Activated CD4-positive, alpha-beta T cell treated with anti-CD3 and anti-CD28 coated beads, Interleukin-2, amount 50 U/mL, for 4 hours (primary cell): ENCODE measurements at places on chromosomes 3 and 15.

- no peak for DNase-seq
Measured at GRCh38 chr3:60045686-60046085, 995.9 kb upstream of the CFAP20DC start.

- no peak for DNase-seq
Measured at GRCh38 chr3:196636369-196637349, 2.8 kb upstream of the NRROS start.

DNA sequence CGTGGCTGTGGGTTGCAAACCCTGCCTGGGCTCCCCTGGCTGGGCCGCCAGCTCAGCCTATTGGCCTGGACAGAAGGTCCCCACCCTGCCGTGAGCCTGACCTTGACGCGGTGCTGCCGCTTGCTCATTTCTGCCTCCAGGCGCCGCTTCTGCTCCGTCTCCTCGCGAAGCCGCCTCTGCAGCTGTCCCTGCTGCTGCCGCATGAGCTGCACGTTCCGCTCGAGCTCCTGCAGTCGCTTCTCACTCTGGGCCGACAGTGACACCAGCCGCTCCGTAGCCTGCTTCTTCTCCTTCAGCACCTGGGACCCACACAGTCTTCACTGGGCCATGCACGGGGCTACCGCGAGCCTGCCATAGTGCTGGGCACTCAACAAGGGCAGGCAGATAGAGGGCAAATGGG is 21.7 kb downstream of the KIF7 start:
- no peak for DNase-seq

GRCh38 chr15:42576040-42576594 is 711 bp downstream of the STARD9 start:
- DNase-seq, result no peak

DNA sequence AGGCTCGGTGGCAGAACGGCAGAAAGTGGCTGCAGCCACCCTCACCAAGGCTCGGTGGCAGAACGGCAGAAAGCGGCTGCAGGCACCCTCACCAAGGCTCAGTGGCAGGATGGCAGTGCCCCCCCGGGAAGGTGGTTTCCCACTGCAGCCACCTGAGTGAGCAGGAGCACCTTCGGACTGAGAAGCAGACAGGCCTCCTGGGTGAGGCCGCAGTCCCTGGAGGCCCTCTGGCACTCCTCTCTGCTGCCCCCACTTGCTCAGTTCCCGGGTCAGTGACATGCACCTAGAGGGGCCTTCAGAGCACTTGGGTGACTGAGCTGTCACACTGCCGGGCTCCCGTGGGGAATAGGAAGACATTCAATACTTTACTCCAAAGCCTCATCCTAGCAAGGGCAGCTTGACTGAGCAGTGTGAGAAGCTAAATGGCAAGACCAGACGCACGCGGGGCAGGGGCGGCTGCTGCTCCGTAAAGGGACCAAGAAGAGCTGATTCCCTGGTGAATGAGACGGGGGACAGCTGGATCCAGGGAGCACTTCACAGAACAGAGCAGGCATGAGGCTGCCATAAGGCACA is 62.7 kb downstream of the PCSK6 start:
- no peak for DNase-seq
